SW 1271 (cell line): ENCODE measurements at places on chromosomes 2 and 18.

GRCh38 chr18:63648241-63648640 is 4.2 kb upstream of the SERPINB4 start:
- no peak for DNase-seq

- DNase-seq = no peak
These were observed 113.6 kb upstream of the MGAT5 start for GRCh38 chr2:134140251-134140661.

DNA sequence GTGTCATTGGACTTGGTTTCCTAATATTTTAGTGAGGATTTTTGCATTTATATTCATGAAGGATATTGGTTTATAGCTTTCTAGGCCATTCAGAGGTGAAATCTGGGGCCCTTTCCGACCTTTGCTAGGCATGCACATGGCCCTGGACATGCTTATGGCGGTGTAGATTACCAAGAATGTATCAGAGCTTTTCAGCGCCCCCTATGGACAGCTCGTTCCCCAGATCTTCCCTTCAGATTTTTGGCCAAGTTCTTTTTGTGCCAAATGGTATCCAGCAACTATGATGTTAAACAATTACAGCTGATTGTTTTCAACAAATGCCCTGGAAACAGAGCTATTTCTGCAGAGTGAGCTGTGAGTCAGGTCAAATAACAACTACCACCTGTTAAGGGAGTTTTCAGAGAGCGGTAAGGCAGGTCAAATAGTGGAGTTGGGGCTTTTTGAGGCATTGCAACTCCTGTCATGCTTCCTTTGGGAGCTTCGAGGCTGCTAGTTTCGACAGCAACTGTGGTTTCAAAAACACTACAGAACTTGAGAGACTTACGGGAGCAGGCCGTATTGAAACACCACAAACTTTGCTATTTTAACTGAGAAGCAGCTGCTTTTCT is 188.3 kb downstream of the ZNF516 start:
- DNase-seq = no peak

DNA sequence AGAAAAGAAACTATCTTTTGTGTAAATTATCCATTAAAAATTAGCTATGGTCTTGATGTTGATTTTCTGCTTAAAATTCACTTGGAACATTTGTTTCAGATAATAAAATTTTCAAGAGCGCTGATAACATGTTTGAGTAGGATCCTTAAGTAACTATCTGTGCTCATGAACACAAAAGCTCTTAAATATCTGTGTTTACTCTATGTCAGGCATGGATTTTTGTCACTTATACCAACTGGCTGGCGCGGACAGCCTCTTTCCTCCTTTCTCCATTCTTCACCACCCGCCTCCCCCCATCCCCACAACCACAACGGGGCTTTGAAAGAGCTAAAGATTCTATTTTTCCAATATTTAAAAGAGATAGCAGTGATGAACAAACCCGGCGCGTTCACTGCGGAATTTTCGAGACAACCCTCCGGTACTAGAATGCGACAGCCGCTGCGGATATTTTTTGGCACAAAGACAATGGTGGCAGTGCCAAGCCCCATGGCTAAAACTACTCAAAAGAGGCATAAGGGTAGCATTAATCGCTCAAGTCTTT is 181.5 kb downstream of the TCF4 start:
- no peak for DNase-seq

DNA sequence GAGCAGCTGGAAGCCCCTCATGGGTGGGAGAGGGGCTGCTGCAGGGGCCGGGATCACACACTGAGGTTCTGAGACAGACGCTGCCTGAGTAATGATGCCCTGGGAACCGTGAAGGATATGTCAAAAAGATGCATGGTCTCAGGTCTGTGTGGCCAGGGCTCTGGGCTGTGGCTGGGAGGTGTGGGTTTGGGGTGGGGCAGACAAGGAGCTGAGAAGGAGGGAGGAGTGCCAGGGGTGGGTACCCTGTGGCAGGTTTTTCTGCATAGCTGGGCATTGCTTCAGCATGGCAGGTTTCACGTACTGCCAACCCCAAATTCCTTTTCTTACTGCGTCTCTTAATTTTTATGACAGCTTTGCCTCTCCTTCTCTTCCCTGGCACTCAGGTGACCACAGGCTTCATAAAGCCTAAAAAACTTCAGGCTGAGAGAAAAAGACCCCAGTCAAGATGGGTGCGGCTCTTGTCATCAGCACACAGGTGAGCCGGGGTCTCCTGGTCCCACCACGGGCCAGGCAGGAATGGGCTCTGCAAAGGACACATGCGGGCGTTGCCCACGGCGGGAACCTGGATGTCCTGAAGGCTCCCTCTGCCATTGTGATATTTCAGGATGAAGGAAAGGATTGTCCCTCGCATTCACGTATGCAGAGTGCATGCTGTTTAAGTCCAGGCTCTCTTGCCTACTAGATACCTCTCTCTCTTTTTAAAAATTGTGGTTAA is 18.0 kb downstream of the MALL start:
- DNase-seq = no peak

GRCh38 chr2:172709566-172710291 is 25.9 kb upstream of the RAPGEF4 start:
- no peak for DNase-seq

GRCh38 chr2:131029812-131030211 is 63.4 kb downstream of the FAM168B start:
- no peak for DNase-seq
